ENCODE measurements at places on chromosomes 7 and 10.

GRCh38 chr7:7738177-7738576 lies 19.8 kb upstream of the RPA3 start:
- DNase-seq = no peak

DNA sequence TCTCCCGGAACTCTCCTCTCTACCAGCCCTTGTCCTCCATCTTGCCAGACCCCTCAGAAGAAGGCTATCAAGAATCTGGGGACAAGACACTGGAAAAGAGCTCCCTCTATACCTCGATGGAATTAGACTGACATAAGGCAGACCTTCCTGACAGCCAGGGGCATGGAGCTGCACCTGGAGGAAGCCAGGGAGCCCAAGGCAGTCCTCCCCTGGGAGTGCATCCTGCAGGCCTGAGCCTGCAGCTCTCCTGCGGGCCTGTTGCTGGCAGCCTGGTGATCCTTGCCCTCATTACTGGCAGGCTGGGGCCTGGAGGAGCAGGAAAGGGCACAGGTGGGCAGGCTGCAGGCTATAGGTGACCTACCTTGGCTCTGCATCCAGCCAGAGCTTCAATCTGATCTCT lies 323.4 kb downstream of the GRID1 start:
- DNase-seq = no peak

GRCh38 chr7:142587578-142588191 lies 161.6 kb upstream of the PRSS1 start:
- no peak for DNase-seq

DNA sequence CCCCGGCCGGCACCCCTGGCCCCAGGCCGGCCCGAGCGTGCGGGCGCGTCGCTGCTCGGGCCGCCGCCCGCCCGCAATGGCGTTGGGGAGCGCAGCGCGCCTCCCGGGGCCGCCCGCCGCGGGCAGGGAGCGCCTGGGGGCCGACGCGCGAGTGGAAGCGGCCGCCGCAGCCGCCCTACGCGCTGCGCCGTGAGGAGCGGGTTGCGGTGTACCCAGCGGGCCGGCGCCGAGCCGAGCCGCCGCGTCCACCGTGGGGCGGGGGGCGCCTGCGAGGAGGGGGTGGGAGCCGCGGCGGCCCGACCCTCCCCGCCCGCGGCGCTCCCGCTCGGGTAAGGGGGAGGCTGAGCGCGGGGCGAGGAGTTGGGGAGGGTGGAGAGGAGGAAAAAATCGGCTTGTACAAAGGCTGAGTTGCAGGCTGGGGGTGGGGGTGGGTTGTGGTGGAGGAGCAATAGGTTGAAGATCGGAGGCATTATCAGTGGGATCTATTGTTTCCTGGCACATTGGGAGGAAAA lies 473 bp downstream of the PPP1R9A start:
- DNase-seq = no peak

GRCh38 chr10:77361831-77362230 lies 275.8 kb downstream of the KCNMA1 start:
- DNase-seq = no peak

DNA sequence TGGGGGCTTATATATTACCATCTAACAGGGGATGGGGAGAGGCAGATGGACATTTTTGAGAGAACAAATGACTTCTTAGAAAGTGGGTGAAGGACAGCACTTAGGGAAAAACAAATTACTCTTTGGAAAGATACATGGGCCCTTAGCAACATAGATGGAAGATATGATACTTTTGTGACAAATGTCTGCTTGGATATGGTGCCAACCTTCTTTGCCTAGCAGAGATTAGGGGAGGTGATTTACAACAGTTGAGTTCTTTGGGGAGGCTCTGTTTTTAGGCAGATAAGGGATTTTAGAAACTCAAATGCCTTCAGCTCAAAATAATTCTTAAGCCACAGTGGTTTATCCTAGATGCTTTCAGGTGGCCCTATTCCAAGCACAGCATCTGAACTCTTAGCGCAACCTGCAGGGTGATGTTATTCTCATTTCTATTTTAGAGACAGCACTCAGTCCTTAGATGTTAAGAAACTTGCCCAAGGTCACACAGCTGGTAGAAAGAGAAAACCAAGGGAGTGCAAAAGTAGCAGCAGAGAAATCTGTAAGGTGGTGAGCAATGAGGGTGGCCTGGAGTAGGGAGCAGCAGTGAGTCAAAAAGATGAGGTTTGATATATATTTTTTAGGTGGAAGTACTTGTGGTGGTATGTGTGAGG lies 75.1 kb upstream of the KMT2E start:
- DNase-seq = no peak

GRCh38 chr10:16259726-16260125 lies 177.1 kb upstream of the PTER start:
- DNase-seq = no peak

DNA sequence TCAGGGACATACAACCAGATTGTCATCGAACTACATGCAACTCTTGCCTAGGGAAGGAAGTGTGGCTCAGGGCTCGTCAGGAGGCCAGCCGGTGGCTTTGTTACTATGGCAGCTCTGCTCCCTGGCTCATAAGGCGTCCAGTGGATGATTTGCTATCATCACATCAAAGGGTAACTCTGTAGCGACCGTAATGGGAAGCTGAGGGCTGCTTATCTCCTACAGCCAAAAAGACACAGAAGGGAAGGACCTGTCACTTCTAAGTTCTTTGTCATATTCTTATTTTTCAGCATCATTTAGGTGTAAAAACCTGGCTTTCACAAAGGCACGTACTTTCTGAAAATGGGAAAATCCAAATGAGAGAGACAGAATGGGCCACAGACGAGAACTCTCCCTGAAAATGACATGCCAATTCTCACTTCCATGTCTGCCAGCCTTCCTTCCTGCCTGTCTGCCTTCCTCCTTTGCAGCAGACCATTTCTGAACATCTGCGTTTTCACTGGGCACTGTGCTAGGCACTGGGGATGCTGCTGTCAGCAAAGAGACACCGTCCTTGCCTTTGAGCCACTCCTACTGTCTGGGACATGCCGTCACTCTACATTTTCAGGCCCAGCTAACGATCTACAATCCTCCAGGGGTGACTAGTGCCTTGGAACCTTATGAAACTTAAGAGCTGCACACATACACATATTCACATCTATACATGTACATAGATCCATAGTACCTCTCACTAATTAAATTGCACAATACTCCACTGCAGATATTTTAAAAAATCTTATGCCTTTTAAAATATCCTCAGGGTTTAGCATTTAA lies 26.9 kb downstream of the ENKUR start:
- DNase-seq = no peak

- DNase-seq = no peak
Observed at GRCh38 chr7:2566890-2567678, 8.3 kb downstream of the IQCE start.

Data from T-helper 17 cell (primary cell).